ENCODE measurements at places on chromosomes 4 and X. TPM values are rescaled to one million over a fixed set of nuclear protein-coding genes. Genes with fewer than 3 reads are reported as not detected.

The SLBP gene
- total RNA-seq, result 36.1 TPM

The RENBP gene
- total RNA-seq, result 11.4 TPM

The NOCT gene
- 1.2 TPM for total RNA-seq

The NXF2B gene
- total RNA-seq, result not detected

The GSX2 gene
- total RNA-seq, result not detected

The GPRIN3 gene
- 3.0 TPM for total RNA-seq

The RASGEF1B gene
- total RNA-seq, result 14.7 TPM

The GPR119 gene
- total RNA-seq, result not detected

The FAM53A gene
- total RNA-seq, result 4.0 TPM

The MAGED4 gene
- total RNA-seq, result 0.81 TPM

The NOX1 gene
- total RNA-seq, result 0.31 TPM

The SLC9B1 gene
- total RNA-seq, result 0.25 TPM

The XAGE1A gene
- not detected for total RNA-seq

The TMSB15C gene
- total RNA-seq, result 2.9 TPM

DNA sequence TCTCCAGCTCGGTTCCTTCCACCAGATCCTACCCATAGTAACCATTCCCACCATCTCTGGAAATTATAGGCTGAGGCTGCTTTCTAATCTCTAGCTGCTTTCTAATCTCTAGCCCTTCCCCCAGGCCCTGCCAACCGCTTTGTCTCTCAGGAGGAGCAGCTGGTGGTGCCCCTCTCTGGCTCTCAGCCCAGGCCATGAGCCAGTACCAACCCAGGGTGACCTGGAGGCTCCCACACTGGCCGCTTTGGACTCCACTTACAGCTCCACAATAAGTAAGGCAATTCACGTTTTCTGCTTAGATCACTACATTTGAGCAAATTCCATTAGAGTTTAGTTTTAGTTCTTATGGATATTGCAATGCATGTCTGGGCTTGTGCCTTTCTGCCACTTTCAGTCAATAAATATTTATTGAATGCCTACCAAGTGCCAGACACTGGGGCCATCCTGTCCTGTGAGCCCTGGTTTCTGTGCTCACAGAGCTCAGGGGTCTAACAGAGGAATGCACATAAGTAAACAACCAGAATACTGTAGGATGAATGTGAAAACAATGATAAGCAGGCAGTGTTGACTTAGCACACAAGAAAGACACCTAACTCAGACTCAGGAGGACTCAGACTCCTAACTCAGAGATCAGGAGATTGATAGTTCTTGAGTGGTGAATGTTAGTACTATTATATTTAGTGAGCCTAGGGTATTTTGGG lies 38.9 kb downstream of the SMC1A start:
- no peak for ATAC-seq

DNA sequence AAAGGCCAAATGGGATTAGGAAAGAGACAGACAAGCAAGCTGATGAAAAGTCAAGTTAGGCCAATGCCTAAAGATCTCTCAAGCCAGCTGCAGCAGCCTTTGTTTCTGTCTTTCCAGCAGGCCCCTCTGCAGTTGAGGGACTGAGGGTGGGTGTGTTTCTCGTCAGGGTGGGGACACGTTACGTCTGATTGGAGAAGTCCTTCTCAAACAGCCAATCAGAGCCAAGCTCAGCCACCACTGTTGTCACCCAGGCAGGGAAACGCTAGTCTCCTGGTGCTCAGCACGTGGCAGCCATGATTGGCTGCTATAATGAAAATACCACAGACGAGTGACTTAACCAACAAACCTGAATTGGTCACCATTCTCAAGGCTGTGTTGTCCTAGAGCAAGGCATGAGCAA lies 177.1 kb upstream of the LCORL start:
- no peak for ATAC-seq

- no peak for ATAC-seq
These were observed 217.9 kb downstream of the HS6ST2 start for GRCh38 chrX:132740316-132741123.

GRCh38 chr4:38662522-38663089 lies 1.4 kb upstream of the KLF3 start:
- no peak for ATAC-seq

DNA sequence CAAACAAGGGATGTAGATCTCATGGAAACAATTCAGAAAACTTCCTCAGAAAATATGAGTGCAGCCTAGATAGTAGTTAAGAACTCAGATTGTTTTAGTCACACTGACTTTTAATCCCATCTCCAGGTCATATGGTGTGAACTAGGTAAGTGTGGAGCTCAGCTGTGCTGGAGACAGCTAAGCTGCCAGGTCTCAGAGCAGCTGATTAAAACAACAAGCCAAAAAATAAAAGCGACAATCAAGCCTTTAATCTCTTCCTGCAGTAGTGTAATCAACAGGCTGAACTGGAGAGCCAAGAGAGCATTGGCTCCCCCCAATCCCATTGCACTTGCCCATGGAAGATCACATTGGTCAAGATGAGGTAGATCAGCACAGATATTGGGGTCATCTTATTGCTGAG lies 98.3 kb upstream of the ATOH1 start:
- no peak for ATAC-seq

- no peak for ATAC-seq
These were observed 83.8 kb upstream of the ZIC3 start for GRCh38 chrX:137482136-137482535.

DNA sequence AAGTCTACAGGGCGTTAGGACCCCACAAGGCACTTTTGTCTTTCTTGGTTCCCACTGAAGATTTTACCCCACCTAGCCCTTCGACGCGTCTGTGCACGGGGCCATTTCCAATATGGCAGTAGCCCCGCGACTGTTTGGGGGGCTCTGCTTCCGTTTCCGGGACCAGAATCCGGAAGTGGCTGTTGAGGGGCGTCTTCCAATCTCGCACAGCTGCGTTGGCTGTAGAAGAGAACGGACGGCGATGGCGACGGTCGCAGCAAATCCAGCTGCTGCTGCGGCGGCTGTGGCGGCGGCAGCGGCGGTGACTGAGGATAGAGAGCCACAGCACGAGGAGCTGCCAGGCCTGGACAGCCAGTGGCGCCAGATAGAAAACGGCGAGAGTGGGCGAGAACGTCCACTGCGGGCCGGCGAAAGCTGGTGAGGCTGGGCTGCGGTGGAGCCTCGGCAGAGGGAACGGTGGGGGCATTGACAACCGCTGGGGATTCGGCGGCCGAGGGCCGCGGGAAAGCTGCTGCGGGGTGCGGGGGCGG lies at the start of gene USP11:
TSS of gene USP11 (plus strand) at position 207 of the 530 bp plus-strand sequence. CDS start at position 242, 35 bp downstream.
- ATAC-seq, result peak; percentile 3

GRCh38 chr4:87982036-87982435 lies 6.5 kb downstream of the SPP1 start:
- ATAC-seq, result no peak

DNA sequence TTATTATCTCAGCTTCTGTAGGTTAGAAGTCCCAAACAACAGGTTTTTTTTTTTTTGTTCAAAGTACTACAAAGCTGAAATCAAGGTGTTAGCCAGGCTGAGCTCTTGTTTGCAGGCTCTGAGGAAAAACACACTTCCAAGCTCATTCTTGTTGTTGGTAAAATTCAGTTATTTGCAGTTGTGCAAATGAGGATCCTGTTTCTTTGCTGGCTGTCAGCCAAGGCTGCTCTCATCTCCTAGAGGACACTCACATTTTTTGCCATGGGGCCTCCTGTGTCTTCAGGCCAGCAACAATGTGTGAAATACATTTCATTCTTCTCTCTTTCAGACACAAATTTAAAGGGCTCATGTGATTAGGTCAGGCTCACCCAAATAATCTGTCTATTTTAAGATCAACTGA lies 60.3 kb upstream of the HSD17B10 start:
- no peak for ATAC-seq

DNA sequence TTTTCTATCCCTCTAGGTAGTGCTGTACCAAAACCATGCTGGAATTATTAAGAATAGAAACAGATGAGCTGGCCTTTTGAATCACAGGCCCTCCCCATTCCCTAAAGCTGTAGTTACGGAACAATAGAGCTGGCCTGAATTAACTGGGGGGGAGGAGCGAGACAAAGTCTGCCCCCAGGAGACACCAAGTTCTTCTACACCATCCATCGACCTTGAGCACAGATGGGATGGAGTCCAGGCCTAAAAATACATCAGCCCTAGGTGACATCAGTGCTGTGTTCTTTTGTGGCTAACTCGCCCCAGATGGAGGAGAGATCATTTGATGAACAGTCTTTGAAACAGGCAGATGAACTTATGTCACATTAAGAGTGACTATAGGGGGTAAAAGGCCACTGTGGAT lies 49.6 kb downstream of the LHFPL1 start:
- ATAC-seq, result no peak

- no peak for ATAC-seq
These were observed 19.1 kb downstream of the ARAP2 start for GRCh38 chr4:36224972-36225903.

- peak; percentile 36 for ATAC-seq
These were observed 256.6 kb downstream of the SPRY1 start for GRCh38 chr4:123653236-123653635.

GRCh38 chr4:165016971-165017370 lies 14.8 kb upstream of the TRIM60 start:
- no peak for ATAC-seq

- ATAC-seq, result no peak
These were observed 22.8 kb upstream of the MAML3 start for GRCh38 chr4:140176735-140177134.

DNA sequence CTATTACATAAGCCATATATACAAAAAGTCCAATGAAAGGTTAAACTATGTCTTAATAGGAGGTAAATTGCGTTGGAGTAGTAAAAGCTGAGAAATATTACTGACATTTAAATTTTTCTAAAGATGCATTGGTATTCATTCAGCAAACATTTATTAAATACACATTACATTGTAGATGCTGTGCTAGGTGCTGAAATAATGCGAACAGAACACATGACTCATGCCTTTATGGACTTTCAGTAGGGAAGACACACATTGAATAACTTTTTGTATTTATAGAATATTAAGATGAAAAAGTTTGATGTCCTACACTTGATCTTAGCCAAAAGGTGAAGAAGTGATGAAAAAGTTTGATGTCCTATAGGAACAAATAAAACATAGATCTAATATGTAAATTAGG lies 871.1 kb upstream of the SLIT2 start:
- no peak for ATAC-seq

DNA sequence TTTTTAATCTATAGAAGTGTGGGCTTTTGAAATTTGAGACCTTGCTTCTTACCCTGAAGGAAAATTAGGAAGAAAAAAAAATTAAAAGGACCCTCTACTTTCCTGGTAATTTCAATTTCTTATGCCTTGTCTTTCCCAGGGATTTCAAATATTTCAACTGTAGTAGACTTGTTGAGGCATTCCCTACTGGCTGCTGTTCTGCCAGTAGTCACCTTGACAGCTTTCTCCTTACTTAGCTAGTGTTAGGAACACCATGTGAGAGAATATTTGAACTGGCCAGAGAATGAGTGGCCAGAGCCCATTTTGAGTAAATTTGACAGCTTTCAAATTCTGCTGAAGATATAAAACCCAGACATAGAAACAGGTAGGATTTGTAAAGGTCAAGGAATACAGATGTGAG lies 24.0 kb upstream of the GBA3 start:
- no peak for ATAC-seq

DNA sequence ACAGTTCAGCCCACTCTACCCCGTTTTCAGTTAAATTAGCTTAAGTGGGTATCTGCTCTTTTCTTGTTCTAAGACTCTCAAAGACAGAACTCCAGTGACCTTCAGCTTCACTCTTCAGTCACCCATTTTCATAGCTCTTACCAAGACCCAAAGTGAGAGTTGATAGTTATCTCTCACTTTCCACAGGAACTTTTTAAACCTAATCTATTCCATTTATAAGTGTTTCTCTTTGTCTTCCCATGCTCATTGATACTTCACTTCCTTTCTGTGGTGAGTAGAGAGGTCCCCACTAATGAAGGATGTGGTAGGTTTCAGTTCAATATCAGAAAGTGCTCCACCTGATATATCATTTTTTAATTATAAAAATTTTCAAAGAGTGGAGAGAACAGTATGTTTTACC lies 33.4 kb downstream of the COX18 start:
- no peak for ATAC-seq

- no peak for ATAC-seq
These were observed 38.6 kb downstream of the CLCN4 start for GRCh38 chrX:10195425-10195824.

DNA sequence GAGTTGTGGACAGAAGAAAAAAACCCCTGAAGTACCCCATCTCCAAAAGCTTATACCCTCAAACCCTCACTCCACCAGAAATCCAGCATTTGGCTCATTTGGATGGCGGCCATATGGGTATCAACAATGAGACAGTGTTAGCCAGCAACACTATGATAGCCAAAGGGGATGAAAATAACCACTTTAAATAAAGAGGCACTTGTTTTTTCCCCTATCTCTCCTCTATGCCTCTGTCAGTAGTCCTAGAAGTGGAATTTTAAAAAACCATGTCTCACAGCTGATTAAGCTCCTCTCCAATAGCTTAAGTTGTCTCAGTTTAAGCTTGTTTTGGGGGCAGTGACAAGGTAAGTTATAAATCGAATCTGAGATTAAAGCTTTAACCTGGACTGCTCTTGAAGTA lies 124.0 kb downstream of the MOSPD2 start:
- ATAC-seq, result no peak

DNA sequence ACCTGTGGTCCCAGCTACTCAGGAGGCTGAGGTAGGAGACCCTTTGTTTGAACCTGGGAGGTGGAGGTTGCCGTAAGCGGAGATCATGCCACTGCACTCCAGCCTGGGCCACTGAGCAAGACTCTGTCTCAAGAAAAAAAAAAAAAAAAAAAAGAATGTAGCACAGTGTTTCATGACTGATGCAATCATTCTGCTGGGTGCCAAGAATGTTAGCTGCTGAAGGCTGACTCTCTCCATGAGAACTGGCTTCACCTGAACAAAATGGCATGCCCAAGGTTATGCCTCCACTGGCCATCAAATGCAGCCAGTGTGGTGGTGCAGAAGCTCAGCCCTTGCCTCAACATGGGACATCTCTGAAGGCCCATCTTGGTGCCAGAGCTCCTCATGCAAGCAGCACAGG lies 412.1 kb downstream of the ADAM29 start:
- ATAC-seq, result no peak

DNA sequence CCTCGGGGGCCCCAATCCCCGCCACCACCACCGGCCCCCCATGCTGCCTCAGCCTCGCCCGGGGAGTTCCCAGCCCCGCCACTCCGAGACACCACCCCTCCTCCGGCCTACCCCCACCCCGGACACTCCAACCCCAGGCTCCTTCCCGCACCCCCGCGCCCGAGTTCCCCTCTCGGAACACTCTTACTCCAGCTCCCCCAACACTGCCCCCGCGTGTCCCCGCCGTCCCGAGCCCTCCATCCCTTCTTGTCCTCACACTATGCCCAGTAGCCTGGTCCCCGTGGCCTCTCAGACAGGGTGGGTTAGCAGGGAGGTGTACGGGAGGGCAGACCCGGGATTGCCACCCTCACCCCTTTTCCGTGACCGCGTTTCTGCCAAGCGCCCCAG lies 276.1 kb downstream of the BCOR start:
- peak; percentile 4 for ATAC-seq
